ENCODE measurements at places on chromosomes 2 and 18.

- DNase-seq = no peak
Measured at GRCh38 chr18:61946449-61946848, 53.6 kb upstream of the RNF152 start.

GRCh38 chr18:6370886-6371635, 43.6 kb downstream of the L3MBTL4 start:
- DNase-seq = no peak

DNA sequence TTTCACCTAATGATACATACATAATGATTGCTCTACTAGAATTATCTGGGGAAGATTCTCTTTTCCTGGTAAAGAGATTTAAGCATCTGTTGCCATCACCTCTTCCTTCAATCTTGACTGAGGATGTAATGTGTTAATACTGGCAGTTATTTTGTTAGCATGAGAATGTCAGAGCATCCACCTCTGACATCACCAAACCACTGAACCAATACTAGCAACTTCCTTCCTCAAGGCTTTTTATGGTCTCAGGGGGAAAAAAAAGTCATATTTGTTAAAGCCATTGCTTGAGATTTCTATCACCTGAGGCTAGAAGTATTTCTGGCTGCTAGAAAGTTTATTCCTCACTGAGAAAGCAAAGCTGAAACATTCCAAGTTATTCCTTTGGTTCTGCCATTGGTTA, 48.5 kb downstream of the DSEL start:
- no peak for DNase-seq

GRCh38 chr2:171492664-171493063, 29.6 kb upstream of the CYBRD1 start:
- no peak for DNase-seq

GRCh38 chr2:217421834-217422233, 562.0 kb upstream of the TNP1 start:
- DNase-seq = no peak

GRCh38 chr2:21916934-21917522, 793.3 kb downstream of the TDRD15 start:
- DNase-seq = no peak

DNA sequence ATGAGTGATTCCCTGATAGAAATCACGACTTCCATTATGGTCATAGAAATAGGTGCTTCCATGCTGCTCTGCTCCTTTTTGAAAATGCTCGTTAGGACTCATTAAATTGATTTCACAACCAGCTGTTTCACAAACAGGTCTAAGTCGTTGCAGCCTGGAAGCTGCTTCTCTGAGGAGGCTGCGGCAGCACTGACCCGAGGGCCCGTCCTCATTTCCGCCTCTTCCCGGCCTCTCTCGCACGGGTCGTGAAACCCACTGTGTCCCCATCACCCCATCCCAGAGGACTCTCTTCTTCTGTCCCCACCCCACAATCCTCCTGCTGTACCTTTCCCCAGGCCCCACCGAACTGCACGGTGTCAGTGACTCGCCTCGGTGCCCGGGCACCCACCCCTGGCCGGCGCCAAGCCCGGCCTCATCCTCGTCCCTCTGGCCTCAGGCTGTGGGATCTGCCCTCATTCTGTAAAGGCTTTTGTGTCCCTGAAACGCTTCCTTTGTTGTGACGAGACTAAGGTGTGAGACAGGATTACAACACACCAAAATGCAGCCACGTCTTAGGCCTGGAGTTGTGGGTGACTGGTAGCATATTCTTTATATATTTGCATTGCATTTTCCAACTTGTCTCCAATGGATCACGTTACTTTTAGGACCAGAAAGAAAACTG, 112.7 kb upstream of the CTDP1 start:
- no peak for DNase-seq

DNA sequence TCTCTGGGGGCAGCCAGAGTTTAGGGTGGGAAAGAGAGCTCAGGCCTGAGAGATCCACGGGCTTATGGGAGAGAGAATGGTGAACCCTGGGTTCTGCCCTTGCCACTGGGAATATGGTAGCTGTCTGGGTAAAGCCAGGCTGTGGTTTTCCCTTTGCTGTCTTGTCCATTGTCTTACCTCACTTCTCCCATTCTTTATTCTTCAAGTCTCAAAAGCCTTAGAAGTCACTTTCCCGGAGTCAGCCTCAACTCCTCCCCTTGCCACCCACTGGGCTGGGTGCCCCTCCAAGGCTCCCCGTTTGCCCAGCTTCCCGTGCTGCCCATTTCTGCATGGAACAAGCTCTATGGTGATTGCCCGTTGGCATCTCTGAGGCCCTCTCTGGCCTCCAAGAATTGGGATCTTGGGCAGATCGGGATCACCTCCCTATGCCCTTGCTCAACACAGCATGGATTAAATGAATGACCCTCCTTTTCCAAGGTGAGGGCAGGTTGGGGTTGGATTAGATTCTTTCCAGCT, 228.2 kb downstream of the HAUS1 start:
- no peak for DNase-seq

GRCh38 chr2:190090148-190090547, 27.6 kb upstream of the MSTN start:
- DNase-seq = no peak

- no peak for DNase-seq
Measured at GRCh38 chr2:126664639-126665038, 8.7 kb downstream of the GYPC start.

DNA sequence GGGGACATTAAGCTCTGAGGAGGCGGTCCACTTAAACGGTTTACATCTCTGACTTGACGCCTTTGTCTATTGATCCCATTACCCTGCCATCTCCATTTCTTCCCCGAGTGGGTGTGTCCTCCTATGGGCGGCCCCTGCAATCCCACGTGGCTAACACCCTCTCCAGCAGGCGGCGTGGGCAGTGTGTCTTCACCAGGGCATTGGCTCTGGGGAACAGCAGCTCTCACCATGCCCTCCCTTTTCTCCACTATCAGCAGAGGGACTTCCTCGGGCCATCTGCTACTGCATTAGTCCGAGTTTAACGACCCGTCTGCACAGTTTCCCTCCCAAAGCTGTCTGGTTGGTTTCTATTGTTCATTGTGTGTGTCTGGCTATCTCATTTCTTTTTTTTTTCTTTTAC, 511.9 kb upstream of the NRP2 start:
- DNase-seq = no peak

GRCh38 chr2:101003278-101003775, 1.2 kb downstream of the RPL31 start:
- no peak for DNase-seq
